Stimulated activated memory B cell treated with anti-CD40 and anti-IgM and Interleukin-4, amounts not matched to agents 10 μg/mL and 1 μg/mL and 100 μg/mL, for 72 hours (primary cell): ENCODE measurements at places on chromosomes 6 and 20.

- no peak for ATAC-seq
Observed at GRCh38 chr6:126056355-126057004, 70.1 kb downstream of the TRMT11 start.

DNA sequence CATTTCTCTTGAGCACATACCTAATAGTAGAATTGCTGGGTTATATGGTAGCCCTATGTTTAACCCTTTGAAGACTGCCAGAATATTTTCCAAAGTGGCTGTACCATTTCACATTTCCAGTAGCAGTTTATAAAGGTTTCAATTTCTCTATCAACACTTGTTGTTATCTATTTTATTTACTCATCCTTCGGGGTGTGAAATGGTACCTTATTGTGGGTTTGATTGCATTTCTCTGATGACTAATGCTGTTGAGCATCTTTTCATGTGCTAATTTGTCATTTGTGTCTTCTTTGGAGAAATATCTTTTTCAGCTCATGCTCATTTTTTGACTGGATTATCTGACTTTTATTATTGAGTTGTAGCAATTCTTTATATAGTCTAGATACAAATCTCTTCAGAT lies 5.4 kb downstream of the ENPP4 start:
- ATAC-seq = no peak

- peak; percentile 3 for ATAC-seq
Observed at GRCh38 chr6:166341977-166342348, 382 bp downstream of the SFT2D1 start.

- no peak for ATAC-seq
Observed at GRCh38 chr6:20056350-20056992, 155.8 kb downstream of the MBOAT1 start.

GRCh38 chr6:93391965-93392364 lies 27.4 kb downstream of the EPHA7 start:
- ATAC-seq = no peak
